Epithelial cell of alveolus of lung (primary cell): ENCODE measurements at places on chromosomes 13 and 19. TPM values are rescaled to one million over a fixed set of nuclear protein-coding genes. Genes with fewer than 3 reads are reported as not detected.

The TMPRSS9 gene
- 0.26 TPM in 1 of 2 replicates, not detected in the other for total RNA-seq

The FDX2 gene
- total RNA-seq = 17.3 and 45.3 TPM in 2 replicates

The ZNF708 gene
- 0.91 and 9.9 TPM in 2 replicates for total RNA-seq

The CGB5 gene
- 12.3 TPM in 1 of 2 replicates, not detected in the other for total RNA-seq

The CAMSAP3 gene
- total RNA-seq = 0.65 TPM in 1 of 2 replicates, not detected in the other

The VMAC gene
- 2.3 and 10.9 TPM in 2 replicates for total RNA-seq

The PNMA8B gene
- 0.78 and 5.6 TPM in 2 replicates for total RNA-seq

The ASPDH gene
- not detected in 2 replicates for total RNA-seq

The AMH gene
- under 0.01 and 2.3 TPM in 2 replicates for total RNA-seq

The GSX1 gene
- total RNA-seq = not detected in 2 replicates

The PSG4 gene
- 1.6 TPM in 1 of 2 replicates, not detected in the other for total RNA-seq

The RGCC gene
- 31.8 and 76.5 TPM in 2 replicates for total RNA-seq

The CEACAM20 gene
- not detected in 2 replicates for total RNA-seq

The PRRG2 gene
- total RNA-seq = 2.1 and 4.5 TPM in 2 replicates

The GNA15 gene
- 3.4 TPM in 1 of 2 replicates, not detected in the other for total RNA-seq

The SAFB gene
- 24.3 and 38.2 TPM in 2 replicates for total RNA-seq

The CGB3 gene
- total RNA-seq = 1.3 TPM in 1 of 2 replicates, not detected in the other

The KCNRG gene
- 1.4 and 6.0 TPM in 2 replicates for total RNA-seq

The CUL4A gene
- 48.7 and 91.7 TPM in 2 replicates for total RNA-seq

The PRTN3 gene
- total RNA-seq = 2.6 TPM in 1 of 2 replicates, not detected in the other

The ZNF229 gene
- total RNA-seq = 5.7 and 6.5 TPM in 2 replicates

The SLC25A41 gene
- total RNA-seq = not detected in 2 replicates

The ZNF790 gene
- total RNA-seq = 1.8 and 5.1 TPM in 2 replicates

The TMEM238 gene
- 0.39 TPM in 1 of 2 replicates, not detected in the other for total RNA-seq

The PARP4 gene
- total RNA-seq = 25.5 and 44.6 TPM in 2 replicates

The ZNF506 gene
- 6.5 and 18.7 TPM in 2 replicates for total RNA-seq

The S1PR4 gene
- not detected in 2 replicates for total RNA-seq

The TNFSF13B gene
- 1.3 and 4.1 TPM in 2 replicates for total RNA-seq

The APC2 gene
- under 0.01 and 0.16 TPM in 2 replicates for total RNA-seq

The FLT1 gene
- 0.80 and 4.8 TPM in 2 replicates for total RNA-seq

The FUT2 gene
- 0.13 TPM in 1 of 2 replicates, not detected in the other for total RNA-seq

The GNG8 gene
- not detected in 2 replicates for total RNA-seq

The ACP7 gene
- total RNA-seq = 0.26 TPM in 1 of 2 replicates, not detected in the other

The ZNF90 gene
- 1.8 and 5.2 TPM in 2 replicates for total RNA-seq

The RASIP1 gene
- total RNA-seq = 3.4 and 8.3 TPM in 2 replicates

The PEAK3 gene
- total RNA-seq = 0.13 TPM in 1 of 2 replicates, not detected in the other

The PINLYP gene
- 4.6 and 5.3 TPM in 2 replicates for total RNA-seq

The WASF3 gene
- 6.1 and 14.6 TPM in 2 replicates for total RNA-seq

The S1PR5 gene
- 0.16 and 3.4 TPM in 2 replicates for total RNA-seq
